ENCODE measurements at places on chromosomes 7 and 10. TPM values are rescaled to one million over a fixed set of nuclear protein-coding genes. Genes with fewer than 3 reads are reported as not detected.

The SPAM1 gene
- total RNA-seq, result not detected

The DPYSL4 gene
- total RNA-seq, result 14.5 TPM

DNA sequence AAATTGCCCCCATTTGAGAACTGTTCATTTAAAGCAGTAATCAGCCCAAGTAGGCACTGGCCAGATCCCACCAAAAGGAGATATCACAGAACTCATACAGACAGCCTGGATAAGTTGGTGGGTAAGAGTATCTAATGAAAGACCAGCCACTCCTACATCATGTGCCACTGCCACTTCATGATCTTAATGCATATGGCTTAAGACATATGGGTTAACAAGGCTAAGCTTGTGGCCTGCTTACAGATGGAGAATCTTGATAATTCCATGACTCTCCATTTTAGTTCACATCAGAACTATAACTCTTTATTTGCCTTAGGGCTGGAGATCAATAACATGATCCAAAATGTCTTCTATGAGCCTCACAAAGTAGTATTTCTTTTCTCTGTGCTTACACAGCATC lies 6.8 kb upstream of the IFIT1B start:
- DNase-seq, result no peak

DNA sequence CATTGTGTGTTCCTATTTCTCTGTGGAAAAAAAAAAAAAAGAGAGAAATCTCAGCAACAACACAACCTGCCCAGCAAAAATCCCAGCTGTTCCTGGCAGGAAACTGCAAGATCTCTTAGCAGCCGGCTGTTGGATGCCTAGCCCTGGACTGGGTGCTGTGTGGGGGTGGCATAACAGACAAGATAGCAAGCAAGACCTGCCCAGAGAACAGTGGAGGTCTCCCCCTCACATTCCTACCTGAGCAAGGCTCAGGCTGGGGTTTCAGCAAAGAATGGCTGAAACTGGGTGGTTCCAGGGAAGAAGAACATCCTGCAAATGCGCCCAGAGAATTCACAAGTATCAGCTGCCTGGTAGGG lies 248.8 kb upstream of the ZMIZ1 start:
- DNase-seq, result no peak

GRCh38 chr7:101677391-101677790 lies 48.3 kb upstream of the MYL10 start:
- DNase-seq, result no peak

- no peak for DNase-seq
Observed at GRCh38 chr7:76300166-76300731, 2.2 kb upstream of the HSPB1 start.

GRCh38 chr10:58909881-58910280 lies 266.6 kb upstream of the PHYHIPL start:
- DNase-seq, result no peak

DNA sequence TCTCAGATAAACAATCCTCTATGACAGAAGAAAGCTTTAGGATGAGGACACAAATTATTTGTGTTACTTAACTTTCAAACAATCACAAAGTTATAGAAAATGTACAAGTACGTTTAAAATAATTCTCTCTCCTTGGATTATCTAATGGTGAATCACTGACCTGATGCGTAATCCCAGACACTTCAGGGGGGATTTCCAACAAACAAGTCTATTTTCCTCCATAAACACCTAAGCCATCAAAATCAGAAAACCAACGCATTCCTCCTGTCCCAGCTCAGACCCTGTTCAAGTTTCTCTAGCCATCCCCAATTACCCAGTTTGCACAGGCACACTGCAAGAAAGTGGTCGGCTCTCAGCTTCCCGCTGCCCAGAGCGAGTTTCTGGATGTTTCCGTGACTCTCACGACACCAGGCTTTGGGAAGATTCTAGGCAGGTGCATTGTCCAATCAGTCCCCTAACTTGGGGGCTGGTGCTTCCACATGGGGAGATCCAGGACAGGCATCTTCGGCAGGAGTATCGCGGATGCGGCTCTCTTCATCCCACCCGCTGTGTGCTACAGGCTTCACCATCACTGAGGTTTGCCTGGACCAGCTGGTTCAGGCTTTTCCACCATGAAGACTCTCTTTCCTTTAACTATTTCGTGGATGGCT lies 200.0 kb downstream of the ZMYND11 start:
- no peak for DNase-seq

GRCh38 chr10:5618829-5619228 lies 47.6 kb downstream of the ASB13 start:
- peak; percentile 61 for DNase-seq

- no peak for DNase-seq
Observed at GRCh38 chr7:86968618-86969017, 90.8 kb downstream of the ELAPOR2 start.

DNA sequence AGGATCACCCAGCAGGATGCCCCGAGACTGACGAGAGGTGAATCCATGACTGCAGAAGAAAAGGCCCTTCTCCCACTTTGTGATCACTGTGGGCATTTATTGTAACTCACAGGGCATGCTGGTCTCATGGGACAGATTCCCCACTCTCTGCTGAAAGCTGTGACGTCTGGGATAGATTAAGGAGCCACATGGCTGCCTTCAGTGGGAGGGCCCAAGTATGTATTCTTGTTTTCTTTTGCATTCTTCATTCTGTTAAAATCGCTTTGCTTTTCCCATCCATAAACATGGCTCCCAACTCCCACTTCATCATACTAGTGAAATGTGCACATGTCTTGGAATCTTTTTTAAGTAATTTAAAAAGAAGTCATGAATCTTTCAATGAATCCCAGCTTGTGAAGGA lies 67.2 kb downstream of the FAM107B start:
- no peak for DNase-seq

GRCh38 chr10:873020-873419 lies 58.5 kb downstream of the LARP4B start:
- DNase-seq, result peak; percentile 52

- DNase-seq, result no peak
Observed at GRCh38 chr10:56240471-56240870, 120.6 kb downstream of the ZWINT start.

Data from heart right ventricle (tissue), 16 donors.